HFFc6 (cell line): ENCODE measurements at places on chromosomes 6 and 20. TPM values are rescaled to one million over a fixed set of nuclear protein-coding genes. Genes with fewer than 3 reads are reported as not detected.

Gene PCIF1
- 14.8 to 21.0 TPM (median 18.0 TPM) in 3 replicates for total RNA-seq

Gene CST5
- not detected in 3 replicates for total RNA-seq

- peak; percentile 63 for DNase-seq
Measured at GRCh38 chr6:74879234-74879633, 326.6 kb downstream of the COL12A1 start.

Gene MDC1
- 14.8 to 26.9 TPM (median 25.8 TPM) in 3 replicates for total RNA-seq

Gene SLC13A3
- total RNA-seq: 2.3 to 4.1 TPM (median 2.5 TPM) in 3 replicates

GRCh38 chr6:169288591-169288990 is 34.9 kb upstream of the THBS2 start:
- no peak for DNase-seq

DNA sequence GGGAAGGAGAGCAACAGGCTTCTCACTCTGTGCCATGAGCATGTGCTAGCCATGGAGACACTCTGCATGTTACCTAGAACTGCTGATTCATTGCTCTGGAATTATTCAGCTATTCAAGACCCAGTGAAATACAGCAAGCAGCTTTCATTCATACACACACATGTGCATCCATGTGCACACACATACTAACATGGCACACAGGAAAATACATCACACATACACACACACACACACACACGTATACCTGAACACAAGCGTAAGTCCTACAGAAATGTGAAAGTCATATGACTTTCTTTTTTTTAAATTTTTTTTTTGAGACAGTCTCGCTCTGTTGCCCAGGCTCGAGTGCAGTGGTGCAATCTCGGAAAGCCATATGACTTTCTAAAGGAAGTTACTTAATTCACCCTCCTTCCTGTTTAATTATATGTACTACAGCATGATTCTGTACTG is 108.2 kb upstream of the NFATC2 start:
- peak; percentile 28 for DNase-seq

DNA sequence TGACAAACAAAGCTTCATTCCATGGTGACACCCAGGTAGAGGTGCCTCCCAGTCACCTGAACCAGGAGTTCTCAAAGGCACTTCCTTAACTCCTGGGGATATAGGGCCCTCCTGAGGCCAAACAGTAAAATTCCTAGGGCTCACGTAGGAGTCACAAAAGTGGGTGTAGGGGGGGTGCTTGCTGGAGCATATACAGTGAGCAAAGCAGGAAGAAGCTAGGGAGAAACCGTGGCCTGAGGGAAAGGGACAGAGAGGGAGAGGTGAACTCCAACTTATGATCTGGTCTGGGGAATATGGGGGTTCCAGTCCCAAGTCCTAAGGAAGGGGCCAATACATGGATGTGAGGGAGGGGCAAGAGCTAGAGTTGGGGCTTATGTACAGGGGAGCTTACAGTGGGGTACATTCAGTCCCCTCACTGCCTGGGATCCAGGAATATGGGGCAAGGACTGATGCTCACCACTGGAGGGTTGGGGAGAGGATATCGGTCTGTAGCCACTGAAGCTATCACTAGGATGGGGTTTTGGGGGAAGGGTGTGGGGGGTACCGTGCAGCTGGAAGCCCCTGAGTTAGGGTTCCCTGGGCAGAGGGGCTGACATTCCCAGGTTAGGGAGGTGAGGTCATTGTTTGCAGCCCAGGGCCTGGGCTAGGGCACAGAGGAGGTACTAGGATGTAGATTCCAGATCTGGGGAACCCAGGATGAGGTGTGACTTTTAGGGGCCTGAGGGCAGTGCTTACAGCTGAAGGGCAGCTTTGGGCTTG is 950 bp downstream of the PEDS1 start:
- DNase-seq: no peak

- DNase-seq: no peak
Measured at GRCh38 chr6:119333707-119334295, 15.8 kb downstream of the MAN1A1 start.

GRCh38 chr20:62924442-62925075 is 1.7 kb downstream of the DIDO1 start:
- DNase-seq: peak; percentile 22

DNA sequence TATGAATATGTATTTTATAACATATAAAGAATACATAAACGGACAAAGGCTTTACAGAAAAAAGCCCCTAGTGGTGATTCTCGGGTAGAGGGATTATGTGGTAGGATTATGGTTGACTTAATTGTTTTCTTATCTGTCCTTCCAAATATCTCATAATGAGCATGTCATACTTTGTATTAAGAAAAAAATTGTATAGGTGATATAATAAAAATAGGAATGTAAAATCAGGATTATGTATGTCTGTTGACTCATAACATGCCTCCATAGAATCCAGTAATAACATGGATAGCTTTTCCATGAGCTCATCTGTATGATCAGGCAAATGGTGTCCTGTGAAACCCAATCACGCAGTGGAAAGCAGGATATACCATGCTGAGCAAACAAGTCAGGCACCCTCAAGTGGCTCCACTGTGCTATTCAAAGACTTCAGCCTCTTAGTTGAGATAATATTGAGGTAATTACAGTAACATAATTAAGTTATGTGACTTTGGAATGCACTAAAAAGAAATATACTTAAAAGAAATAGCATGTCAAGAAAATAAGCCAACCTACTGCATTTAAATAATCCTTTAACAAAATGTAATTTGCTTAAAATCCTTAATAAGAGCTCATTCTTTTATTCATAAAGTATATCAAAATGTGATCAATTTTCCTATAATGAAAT is 39.6 kb upstream of the PRELID3B start:
- peak; percentile 54 for DNase-seq

DNA sequence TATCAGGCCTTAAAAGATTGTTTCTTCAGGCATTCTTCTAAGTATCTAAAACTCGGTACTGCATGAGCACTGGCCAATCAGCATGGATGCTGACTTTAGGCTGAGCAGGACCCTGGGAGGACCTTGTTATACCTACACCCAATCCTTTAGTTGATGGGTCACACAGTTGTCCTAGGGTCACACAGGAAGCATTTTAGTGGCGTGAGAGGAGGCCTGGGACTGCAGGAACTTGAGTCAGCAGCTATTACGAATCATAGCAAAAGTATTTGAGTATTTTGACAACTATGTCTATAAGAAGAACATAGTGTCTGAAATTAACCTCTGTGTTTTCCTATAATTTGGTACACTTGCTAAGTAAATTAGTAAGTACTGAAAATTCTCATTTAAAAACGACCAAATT is 741.4 kb downstream of the HACE1 start:
- DNase-seq: no peak

Gene PGC
- not detected in 3 replicates for total RNA-seq

Gene TRIM31
- not detected in 3 replicates for total RNA-seq

Gene SNAP91
- total RNA-seq: not detected in 3 replicates

GRCh38 chr6:113356139-113356538 is 501.0 kb upstream of the MARCKS start:
- no peak for DNase-seq

- peak; percentile 87 for DNase-seq
Measured at GRCh38 chr6:142944124-142945048, 590 bp downstream of the HIVEP2 start.

GRCh38 chr6:14354919-14355572 is 237.5 kb downstream of the CD83 start:
- peak; percentile 75 for DNase-seq

DNA sequence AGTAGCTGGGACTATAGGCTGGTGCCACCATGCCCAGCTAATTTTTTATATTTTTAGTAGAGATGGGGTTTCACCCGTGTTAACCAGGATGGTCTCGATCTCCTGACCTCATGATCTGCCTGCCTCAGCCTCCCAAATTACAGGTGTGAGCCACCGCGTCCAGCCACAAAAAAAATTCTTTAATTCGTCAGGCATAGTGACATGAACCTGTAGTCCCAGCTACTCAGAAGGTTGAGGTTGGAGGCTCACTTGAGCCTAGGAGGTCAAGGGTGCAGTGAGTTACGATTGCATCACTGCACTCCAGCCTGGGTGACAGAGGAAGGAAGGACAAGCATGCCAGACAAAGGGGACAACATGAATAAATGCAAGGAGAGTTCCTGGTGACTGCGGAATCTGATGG is 19.5 kb upstream of the ASXL1 start:
- no peak for DNase-seq

DNA sequence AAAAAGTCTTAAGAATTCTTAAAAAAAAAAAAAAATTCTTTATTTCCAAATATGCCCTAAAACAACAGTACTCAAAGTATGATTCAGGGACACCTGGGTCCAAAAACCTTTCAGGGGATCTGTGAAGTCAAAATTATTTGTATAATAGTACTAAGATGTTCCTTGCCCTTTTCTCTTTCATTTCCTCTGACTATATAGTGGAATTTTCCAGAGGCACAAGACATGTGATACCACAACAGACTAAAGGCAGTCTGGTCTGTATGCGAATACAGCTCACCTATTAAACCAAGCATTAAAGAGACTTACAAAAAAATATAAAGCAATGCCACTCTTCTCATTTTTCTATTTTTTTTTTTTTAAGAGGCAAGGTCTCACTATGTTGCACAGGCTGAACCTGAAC is 15.4 kb downstream of the NOL7 start:
- DNase-seq: no peak

GRCh38 chr20:24968278-24968800 is 19.3 kb downstream of the CST7 start:
- no peak for DNase-seq

DNA sequence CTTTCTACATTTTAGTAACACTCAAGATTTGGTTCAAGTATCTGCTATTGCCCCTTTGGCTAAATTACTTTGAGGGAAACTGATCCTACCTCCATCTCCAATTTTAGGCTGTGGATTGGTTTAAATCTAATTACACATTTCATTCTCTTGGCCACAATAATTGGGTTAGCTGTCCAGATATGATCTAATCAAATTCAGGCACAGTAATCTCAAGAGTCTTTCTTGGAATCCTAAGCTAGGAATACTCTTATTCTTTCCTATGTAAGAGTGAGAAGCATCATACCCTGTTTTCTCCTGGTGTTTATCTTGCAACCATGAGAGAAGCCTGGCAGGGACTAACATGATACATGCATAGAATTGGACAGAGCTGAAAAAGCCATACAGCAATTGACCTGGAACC is 300.4 kb upstream of the MARCKS start:
- no peak for DNase-seq

DNA sequence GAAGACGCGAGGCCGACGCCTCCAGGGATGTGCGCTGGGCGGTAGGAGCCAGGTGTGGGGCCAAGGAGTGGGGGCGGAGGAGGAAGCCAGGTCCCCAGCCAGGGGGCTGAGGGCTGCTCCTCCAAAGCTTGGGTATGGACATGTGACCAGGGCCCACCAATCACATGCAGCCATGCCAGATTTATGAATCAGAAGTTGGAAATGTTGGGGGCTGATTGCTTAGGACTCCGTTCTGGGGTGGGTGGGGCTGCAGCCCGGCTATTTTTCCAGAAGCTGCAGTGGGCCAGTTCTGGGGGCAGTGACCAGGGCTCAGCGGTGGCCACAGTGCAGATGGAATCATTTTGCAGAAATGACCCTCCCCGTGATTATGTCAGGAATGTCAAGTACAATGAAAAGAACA is 96.0 kb downstream of the CEBPB start:
- DNase-seq: peak; percentile 82

Gene TP53RK
- 15.6 to 19.9 TPM (median 18.2 TPM) in 3 replicates for total RNA-seq

DNA sequence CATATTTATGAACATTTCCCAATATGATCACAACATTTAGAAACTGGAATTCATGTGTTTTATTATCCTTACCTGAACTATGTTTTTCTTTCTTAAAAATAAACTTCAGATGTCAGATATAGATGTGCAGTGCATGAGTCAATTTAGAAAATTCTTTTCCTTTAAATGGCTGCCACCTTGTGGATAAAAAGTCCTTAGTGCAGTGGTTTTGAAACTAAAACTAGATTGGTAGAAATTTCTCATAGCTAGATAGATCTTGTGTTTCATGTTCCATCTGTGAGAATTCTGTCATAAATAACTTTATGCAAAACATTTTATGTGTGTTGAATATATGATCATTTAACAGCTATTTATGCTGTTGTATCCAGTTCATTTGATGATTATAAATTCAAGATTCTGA is 134.9 kb downstream of the KLHL32 start:
- peak; percentile 45 for DNase-seq

DNA sequence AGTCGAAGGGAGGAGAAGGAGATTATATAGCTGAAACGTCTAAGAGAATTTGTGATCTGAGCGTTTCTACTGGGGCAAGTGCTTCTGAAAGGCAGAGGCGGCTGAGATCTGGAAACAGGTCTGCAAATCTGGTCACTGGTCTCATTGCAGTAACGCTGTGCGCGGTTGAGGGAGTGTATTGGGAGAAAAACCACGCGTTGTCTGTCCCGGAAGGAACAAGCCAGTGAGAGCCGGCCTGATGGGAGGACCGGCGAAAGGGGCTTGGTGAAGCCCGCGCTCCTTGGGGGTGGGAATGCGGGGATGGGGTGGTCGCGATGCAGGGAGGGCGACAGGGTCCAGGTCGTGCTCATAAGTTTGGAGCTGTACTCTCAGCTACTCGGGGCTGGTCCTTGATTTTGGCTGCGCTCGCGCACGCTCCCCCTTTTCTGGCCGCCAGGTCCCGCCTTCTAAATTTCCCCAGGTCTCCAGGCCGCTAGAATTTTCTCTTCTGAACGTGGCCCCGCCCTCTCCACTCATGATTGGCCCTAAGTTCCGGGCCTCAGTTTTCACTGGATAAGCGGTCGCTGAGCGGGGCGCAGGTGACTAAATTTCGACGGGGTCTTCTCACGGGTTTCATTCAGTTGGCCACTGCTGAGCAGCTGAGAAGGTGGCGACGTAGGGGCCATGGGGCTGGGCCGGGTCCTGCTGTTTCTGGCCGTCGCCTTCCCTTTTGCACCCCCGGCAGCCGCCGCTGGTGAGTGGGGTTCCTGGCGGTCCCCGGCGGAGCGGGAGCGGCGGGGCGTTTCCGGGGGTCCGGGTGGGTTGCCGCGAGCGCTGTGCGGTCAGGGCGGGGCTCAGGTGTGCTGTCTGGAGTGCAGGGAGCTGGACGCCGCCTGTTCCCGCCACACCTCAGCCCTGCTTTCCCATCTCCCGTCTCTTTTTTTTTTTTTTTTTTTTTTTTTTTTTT is at the start of gene MICB:
Gene MICB, plus strand, starts transcription at position 615 of the 946 bp plus-strand sequence. Its CDS starts 49 bp downstream, at position 664.
- peak; percentile 74 for DNase-seq

- no peak for DNase-seq
Measured at GRCh38 chr6:106099235-106099537, 13.1 kb downstream of the PRDM1 start.

Gene C6orf52
- total RNA-seq: not detected in 3 replicates

GRCh38 chr6:139877828-139878405 is 503.5 kb upstream of the CITED2 start:
- no peak for DNase-seq

Gene POM121L2
- not detected in 3 replicates for total RNA-seq
